Activated T-cell treated with anti-CD3 and anti-CD28 coated beads for 1 hour (primary cell): ENCODE measurements at places on chromosomes 3 and 15.

- DNase-seq = no peak
Measured at GRCh38 chr3:42847731-42848130, 27.9 kb downstream of the CYP8B1 start.

GRCh38 chr3:16548721-16549120 is 35.2 kb upstream of the RFTN1 start:
- DNase-seq = no peak

- DNase-seq = no peak
Measured at GRCh38 chr3:149288655-149289054, 44.8 kb downstream of the TM4SF18 start.

DNA sequence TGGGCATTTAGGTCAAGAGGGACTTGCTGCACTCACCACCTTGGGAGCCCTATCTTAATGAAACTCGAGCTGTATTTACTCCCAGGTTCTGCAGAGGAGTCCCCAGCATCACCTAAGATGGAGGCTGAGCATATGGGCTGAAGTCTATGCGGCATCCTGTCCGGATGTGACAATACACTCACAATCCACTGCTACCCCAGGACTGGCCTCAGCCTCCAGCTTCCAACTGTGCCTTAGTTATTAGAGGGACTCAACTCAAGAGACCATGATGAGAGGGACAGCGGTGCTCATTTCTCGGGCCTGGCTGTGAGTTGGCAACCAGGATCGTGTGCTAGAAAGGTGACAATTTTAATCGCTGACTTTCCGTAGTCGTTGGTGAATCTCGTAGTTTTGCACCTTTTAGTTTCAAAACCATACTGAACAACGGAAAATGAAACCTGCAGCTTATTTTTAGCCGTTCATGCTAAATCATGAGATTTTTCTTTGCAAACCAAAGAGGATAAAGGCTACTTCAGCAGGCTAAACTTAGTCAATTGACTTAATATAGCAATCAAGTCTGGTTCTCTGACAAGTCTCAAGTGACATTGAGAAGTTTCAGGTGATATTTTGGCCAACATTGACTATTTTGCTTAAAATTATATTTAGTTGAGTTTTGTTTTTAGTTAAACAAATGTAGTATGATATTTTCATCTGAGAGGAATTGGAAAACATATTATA is 11.1 kb downstream of the ZBTB38 start:
- DNase-seq = no peak

DNA sequence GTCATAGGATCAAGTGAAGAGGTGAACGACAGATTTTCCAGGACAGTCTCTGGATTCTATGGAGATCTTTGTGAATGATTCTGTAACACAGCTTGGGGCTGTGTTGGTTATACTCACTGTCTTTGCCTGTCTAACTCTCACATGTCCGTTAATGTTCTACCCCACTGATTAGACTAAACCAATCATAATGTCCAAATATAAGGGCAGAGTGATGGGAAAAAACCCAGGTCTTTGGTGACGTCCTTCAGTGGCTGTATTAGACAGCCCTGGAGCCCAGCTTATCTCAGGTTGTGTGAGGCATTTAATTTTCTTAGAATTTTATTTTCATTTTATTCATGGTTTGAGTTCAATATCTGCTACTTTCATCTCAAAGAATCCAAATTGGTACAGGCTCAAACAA is 59.3 kb upstream of the TRA2B start:
- DNase-seq = no peak

GRCh38 chr3:159953325-159954085 is 35.1 kb upstream of the IL12A start:
- DNase-seq = no peak

GRCh38 chr3:152531717-152532116 is 263.0 kb downstream of the MBNL1 start:
- no peak for DNase-seq

DNA sequence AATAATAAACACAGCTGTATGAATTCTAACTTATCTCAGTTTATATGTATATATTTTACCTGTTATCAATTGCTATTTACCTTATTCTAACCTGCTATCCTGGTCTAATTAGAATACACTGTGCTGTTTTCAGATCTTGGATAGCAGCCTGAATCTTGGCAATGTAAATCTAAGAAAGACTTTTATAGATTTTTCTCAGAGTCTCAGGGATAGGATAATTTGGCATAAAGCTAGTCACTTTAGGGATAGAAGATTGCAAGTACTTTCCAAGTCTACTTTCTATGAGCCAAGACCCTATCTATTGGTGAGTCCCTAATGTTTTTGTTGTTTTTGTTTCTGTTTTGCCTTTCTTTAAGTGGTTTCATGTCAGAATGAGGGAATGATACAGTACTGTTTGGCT is 695.7 kb downstream of the NAALADL2 start:
- no peak for DNase-seq

DNA sequence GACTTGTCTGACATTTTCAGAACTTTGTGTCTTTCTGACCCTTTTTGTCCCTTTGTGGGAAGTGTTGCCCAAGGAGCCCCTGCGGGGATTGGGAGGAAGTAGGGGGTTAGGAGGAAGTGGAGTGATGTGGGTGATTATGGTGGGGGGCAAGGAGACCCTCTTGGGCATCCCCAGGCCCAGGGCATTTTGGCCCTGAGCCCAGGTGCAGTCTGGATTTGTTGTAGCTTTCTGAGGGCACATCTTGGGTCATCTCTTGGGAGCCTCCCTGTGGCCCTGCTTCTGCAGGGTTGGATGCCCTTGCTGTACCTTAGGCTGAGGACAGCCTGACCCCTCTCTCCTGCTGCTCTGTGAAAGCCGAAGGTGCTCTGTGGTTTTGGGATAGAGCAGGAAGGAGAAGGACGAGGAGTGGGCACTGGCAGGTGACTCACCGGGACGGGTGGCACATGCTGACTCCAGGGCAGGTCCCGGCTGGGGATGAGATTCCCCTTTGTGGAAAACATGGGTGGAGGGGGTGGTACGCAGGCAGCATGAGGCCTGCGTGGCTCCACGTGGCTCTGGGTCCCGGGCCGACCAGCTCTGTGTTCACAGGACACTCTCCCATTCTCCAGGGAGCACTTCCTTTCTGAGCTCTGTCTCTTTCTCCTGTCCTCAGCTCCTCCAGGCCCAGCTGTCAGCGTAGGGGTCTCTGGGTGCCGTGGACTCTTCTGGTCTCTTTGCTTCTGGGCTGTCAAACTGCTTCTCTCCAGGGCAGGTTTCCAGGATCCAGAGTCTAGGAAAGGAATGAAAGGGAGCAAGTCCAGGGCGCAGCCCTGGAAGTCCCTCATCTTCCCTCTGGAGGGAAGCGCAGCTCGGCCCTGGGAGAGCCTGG is 11.8 kb downstream of the CD276 start:
- DNase-seq = no peak

GRCh38 chr15:77869021-77869895 is 208.3 kb downstream of the TBC1D2B start:
- DNase-seq = no peak

GRCh38 chr3:69353503-69353902 is 32.4 kb downstream of the FRMD4B start:
- DNase-seq = no peak

- no peak for DNase-seq
Measured at GRCh38 chr3:197183582-197183981, 114.8 kb downstream of the DLG1 start.

GRCh38 chr15:46442901-46443590 is 808.2 kb downstream of the SQOR start:
- no peak for DNase-seq

GRCh38 chr3:179613807-179614206 is 9.2 kb downstream of the NDUFB5 start:
- DNase-seq = no peak

DNA sequence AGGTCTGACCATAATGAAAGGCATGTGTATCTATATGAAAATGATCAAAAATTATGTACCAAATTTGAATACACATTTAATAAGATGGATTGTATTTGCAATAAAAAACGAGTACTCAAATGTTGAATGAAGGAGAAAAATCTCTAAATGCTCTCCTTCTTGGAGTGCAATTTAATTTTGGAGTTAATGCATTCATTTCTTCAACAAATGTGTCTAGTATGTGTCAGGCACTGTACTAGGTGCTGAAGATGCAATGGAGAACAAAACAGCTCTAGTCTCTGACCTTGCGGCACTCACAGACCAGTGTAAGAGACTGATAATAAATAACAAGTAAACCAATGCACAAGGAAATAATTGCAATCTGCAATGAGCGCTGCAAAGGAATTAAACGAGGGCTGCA is 28.8 kb downstream of the CA12 start:
- DNase-seq = no peak

- DNase-seq = no peak
Measured at GRCh38 chr3:149419816-149420215, 42.4 kb upstream of the TM4SF1 start.

- DNase-seq = no peak
Measured at GRCh38 chr15:60428935-60429334, 31.1 kb upstream of the ANXA2 start.

- peak; percentile 79 for DNase-seq
Measured at GRCh38 chr3:52238761-52239701, at the start of gene TWF2. Gene TWF2, minus strand, starts transcription at chr3:52239158. Its CDS starts 142 bp downstream, at chr3:52239016.

DNA sequence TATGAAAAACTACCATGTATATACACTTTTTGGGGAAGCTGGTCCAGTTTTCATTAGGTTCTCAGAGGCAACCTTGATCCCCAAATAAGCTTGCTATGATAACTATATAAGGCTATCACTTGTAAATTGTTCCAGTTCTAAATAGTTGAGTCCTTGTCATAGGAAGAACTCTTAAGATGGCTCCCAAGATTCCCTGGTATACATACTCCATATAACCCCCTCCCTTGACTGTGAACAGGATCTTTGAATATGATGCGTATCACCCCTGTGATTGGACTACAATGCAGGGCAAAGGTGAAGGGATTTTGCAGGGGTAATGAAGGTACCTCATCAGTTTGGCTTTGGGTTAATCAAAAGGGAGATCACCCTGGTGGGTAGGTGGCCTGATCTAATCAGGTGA is 48.6 kb upstream of the TRIM59 start:
- no peak for DNase-seq

DNA sequence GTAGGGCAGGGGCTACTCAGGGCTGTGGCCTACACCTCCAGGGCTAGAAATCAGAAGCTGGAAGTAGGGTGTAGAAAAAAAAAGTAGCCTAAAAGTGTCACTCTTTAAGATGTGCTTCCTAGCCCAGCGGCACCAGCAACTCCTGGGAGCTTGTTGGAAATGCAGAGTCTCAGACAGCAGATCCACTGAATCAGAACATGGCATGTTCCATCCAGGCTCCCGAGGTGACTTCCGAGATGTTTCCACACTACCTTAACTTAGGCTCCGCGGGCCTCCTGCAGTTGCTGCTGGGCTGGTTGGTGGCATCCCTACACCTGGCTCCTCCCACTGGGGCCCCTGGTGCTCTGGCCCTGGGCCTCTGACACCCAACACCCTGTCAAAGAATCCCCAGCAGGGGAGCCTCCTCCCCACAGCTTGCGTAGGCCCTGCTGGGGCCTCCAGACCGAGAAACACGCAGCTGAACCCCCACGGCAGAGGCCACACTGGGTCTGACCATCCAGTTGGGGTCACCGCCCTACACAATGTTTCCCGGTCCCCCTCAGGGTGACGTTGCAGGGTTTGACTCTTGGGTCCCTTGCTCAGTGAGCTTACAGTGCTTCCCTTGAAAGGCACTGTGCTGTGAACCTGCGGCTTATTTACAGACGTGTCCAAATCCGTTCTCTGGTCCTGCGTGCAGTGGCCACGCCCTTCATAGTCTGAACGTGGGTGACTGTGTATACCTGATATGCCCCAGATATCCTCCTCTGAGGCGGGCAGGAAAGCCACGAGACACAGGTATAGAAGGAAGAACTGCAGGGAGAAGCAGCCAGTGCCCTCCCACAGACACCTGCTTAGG is 46.5 kb downstream of the FAM174B start:
- no peak for DNase-seq

- no peak for DNase-seq
Measured at GRCh38 chr15:79427781-79428598, 4.1 kb upstream of the MINAR1 start.

DNA sequence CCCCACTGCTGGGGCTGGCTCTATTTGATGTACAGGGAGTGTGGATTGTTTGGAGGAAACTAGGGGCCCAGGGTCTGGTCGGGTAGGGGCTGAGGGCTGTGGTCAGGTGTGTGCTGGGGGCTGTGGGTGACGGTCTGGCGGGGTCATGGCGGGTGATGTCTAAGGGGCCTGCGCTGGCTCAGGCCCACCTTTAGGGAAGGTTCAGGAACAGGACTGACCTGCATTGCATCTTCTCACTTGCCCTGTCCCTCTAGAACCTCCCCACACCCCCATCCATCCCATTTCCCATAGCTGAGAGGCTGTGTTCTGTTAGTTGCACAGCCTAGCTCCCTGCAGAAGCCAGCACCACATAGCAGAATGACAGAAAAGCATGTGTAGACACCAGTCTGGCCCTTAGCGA is 39.1 kb downstream of the SCN5A start:
- no peak for DNase-seq

- DNase-seq = no peak
Measured at GRCh38 chr3:100003609-100004503, 110.4 kb downstream of the FILIP1L start.

DNA sequence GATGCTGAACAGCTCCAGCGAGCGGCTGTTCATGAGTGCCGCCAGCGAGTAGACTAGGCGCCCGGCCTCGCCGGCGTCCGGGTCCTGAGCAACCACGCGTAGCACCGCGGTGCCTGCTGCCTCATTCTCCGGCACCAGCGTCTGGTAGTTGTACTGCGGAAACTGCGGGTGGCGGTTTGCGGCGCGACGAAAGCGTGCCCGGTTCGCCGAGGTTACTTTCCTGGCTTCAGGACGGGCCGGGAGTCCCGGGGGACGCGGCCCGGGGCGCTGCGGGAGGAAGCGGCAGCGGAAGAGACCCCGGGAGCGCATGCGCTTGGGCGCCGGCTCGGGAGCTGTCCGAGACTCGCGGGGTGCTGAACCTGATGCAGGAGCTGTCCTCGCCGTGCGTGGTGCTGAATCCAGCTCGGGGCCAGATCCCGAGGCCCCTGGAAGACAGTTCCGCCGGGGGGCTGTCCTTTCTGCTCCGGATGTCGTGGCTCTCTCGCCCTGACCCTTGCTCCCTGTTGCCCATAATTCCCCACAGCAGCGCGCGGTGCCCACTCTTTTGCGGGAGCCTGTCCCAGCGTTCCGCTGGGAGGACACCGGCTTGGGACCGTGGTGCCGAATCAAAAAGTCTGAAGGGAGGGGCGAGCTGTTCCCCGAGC is 1.1 kb downstream of the CELSR3 start:
- DNase-seq = peak; percentile 65
